Stimulated activated CD8-positive, alpha-beta memory T cell treated with anti-CD3 and anti-CD28 coated beads, Interleukin-2, amount 100 ng/mL, for 1 hour (primary cell): ENCODE measurements at places on chromosomes 4 and X.

- no peak for DNase-seq
Measured at GRCh38 chr4:184408021-184408683, 66.2 kb downstream of the IRF2 start.

- no peak for DNase-seq
Measured at GRCh38 chrX:1398431-1399340, 6.8 kb upstream of the SLC25A6 start.

- DNase-seq = no peak
Measured at GRCh38 chr4:40931238-40931637, 181.5 kb downstream of the NSUN7 start.

GRCh38 chr4:138832563-138832962 lies 183.0 kb upstream of the NOCT start:
- no peak for DNase-seq

DNA sequence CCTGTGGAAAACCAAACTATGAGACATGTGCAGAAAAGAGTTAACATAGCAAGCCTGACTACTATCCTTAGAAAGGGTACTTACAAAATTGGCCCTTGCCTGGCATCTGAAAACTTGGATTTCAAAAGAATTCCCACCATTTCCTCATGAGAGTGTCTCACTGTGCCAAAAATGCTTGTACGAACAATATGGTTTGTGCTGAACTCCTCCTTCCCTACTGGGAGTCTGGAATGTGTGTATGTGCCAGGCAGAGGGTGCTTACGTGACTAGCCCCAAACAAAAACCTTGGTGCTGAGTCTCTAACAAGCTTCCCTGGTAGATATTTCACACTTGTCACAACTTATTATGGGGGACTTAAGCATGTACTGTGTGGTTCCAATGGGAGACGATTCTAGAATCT lies 81.7 kb upstream of the GIMD1 start:
- DNase-seq = no peak

- no peak for DNase-seq
Measured at GRCh38 chr4:62881901-62882300, 1527.3 kb downstream of the TECRL start.

DNA sequence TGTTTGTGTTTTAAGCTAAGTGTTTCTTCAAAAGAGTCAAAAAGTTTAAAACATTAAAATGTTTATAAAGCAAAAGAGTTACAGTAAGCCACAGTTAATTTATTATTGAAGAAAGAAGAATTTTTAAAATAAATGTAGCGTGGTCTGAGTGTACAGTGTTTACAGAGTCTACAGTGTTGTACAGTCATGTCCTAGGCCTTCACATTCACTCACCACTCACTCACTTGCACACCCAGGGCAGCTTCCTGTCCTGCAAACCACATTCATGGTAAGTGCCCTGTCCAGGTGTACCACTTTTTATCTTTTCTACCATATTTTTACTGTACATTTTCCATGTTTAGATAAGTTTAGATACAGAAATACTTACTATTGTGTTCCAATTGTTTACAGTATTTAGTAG lies 239.7 kb upstream of the AGA start:
- DNase-seq = no peak

- DNase-seq = no peak
Measured at GRCh38 chr4:145619639-145619996, 433 bp downstream of the MMAA start.

GRCh38 chrX:103831342-103831802 lies 685 bp downstream of the RAB9B start:
- no peak for DNase-seq

- no peak for DNase-seq
Measured at GRCh38 chr4:107182347-107182746, 146.2 kb upstream of the DKK2 start.

- DNase-seq = no peak
Measured at GRCh38 chrX:51144828-51145442, 187.7 kb upstream of the NUDT10 start.

DNA sequence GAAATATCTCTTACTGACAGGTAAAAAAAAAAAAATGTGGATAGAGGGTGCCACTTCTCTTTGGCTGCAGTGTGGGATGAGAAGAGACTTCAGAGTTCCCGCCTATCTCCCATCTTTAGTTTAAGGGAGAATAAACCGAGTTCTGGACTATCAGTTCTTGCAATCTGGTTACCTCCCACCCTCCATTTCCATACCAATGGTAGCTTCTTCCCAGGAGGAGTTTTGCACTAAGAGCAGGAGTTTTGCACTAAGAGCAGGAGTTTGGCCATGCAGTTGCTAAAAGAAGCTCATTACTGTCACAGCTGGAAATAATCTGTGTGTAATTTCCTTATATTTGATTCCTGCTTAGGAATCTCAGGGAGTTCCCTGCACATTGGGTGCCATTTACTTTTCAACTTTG lies 10.8 kb upstream of the GUCY1B1 start:
- DNase-seq = no peak

DNA sequence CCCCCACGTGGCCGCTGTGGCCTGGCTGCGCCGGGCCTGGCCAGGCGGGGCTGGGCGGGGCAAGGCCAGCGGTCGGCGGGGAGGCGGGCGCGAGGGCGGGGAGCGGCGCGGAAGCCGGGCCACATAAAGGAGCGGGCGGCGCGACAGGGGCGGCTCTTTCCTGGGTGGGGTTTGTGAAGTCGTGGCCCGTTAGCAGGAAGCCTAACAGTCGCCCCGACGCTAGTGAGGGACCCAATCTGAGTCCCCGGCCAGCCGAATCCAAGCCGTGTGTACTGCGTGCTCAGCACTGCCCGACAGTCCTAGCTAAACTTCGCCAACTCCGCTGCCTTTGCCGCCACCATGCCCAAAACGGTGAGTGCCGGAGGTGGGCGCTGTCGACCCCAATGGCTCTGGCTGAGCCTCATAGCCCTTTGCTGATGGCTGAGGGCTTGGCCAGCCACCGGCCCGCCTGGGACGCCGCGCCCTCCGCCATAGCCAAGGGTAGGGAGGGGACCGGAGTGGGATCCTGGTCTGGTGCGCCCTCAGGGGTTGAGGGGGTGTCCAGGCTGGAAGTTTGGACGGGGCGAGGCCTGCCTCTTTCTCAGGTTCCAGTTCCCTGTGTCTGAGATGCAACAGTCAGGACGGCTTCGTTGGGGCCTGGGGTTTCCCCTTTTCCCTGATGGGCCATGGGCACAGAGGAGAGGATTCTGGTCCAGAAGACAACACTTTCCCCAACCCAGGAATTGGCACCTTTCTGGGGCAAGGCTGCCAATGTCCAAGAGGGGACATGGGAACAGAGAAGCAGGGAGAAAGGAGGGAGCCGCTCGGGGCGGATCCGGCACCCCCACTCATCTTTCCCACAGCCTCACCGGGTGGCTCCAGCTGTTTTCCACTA lies at the start of gene MSN:
TSS of gene MSN (plus strand) at position 152 of the 874 bp plus-strand sequence. CDS start at position 340, 188 bp downstream.
- peak; percentile 65 for DNase-seq

- no peak for DNase-seq
Measured at GRCh38 chr4:68426516-68426915, 20.7 kb upstream of the TMPRSS11E start.

- no peak for DNase-seq
Measured at GRCh38 chrX:8196776-8197175, 25.7 kb upstream of the VCX2 start.

- DNase-seq = no peak
Measured at GRCh38 chr4:20354120-20354519, 102.4 kb downstream of the SLIT2 start.

GRCh38 chr4:1573830-1574459 lies 110.2 kb downstream of the FAM53A start:
- DNase-seq = no peak

GRCh38 chr4:9906996-9907395 lies 114.3 kb downstream of the SLC2A9 start:
- no peak for DNase-seq

DNA sequence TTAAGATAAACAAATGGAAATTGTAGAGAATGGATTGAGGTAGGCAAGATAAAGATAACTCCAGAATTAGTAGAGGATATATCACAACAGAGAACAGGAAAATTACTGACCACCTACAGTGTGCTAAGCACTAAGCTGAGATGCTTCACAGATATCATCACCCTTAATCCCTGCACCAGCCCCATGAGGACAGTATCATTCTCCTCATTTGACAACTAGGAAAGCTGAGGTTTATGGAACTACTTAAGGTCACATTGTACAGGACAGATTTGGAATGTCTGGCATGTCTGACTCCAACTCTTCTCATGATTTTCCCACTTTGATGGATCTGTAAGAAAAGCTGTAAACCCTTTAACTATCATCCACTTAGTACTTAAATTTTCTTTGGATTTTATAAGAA lies 95.5 kb downstream of the CASK start:
- no peak for DNase-seq

DNA sequence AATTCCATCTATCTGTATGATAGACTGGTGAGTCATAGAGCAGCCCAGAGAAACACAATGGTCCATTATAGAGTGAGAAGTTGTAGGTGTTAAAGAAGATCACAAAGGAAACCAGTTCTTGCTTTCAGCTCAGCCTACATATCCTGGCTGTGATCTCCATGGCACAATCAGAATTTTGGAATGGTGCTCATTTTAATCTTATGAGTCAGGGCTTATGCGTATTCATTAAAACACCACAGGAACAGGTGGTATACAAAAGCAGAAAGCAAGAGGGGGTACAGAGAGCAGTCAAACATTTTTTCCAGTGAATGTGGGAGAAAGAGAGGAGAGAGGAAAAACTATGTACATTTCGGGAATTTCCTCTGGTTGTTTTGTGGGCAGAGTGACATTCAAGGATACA lies 126.9 kb downstream of the MFAP3L start:
- DNase-seq = no peak

DNA sequence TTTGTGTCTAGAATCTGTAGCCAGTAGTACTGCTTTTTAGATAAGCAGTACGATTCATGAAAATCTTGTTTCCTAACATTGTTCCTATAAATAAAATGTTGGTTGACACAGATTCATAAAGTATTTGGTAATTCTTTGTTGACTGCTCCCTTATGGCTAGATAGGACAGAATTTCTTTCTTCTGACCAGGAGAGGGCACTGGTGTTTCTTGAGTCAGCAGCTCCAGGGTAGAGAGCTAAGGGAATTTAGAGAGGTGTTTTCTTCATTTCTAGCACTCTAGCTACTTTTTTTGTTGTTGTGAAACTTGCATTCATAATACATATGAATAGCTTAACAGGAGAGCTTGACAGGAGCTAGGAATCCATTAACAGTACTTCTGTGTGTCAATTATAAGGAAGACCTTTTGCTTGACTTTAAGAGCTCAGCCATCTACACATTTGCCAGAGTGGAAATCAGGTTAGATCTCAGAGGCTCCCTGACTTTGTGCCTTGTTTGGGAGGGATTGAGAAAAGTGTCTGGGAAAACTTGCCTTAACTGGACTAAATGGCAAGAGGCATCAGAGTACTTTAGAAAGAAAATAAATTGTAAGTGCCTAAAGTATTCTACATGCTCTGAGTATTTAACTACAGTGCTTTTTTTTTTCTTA lies 756.1 kb downstream of the SH3BGRL start:
- DNase-seq = no peak

DNA sequence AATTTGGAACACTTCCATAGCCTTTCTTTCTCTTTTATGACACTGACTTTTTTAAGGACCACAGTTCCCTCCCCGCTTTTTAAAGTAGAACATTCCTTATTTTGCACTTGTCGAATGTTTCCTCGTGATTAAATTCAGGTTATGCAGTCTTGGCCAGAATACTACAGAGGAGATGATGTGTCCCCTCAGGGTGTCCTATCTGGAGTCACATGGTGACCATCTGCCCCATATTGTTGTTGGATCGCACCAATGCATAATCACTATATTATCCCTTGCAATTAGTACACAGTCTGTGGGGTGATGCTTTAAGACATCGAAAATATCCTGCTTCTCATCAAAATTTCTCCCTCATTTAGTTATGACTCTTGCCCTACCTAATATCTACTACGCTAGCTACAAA lies 27.4 kb downstream of the WDFY3 start:
- DNase-seq = no peak

DNA sequence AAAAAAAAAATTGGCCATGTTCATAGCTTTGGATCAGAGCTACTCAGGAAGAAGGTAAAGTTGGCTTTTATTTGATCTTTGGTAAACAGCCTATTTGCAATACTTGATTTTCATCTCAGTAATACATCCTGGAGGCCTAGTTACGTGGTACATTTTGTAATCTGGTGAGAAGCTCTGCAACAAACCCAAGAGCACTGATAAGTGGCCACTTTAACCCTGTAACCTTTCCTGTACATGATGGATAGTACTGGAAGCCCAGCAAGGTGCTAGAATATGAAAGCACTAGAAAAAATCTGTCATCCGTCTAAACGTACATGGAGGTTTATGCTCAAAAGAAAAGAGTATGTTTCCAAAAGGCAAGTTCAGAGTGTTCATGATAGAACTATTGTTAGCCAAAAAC lies 88.3 kb upstream of the BMP2K start:
- no peak for DNase-seq

- DNase-seq = no peak
Measured at GRCh38 chr4:80308466-80308822, 27.1 kb upstream of the CFAP299 start.

- no peak for DNase-seq
Measured at GRCh38 chr4:5845035-5845905, 47.6 kb downstream of the CRMP1 start.

GRCh38 chr4:112876316-112876715 lies 173.1 kb upstream of the ANK2 start:
- no peak for DNase-seq

DNA sequence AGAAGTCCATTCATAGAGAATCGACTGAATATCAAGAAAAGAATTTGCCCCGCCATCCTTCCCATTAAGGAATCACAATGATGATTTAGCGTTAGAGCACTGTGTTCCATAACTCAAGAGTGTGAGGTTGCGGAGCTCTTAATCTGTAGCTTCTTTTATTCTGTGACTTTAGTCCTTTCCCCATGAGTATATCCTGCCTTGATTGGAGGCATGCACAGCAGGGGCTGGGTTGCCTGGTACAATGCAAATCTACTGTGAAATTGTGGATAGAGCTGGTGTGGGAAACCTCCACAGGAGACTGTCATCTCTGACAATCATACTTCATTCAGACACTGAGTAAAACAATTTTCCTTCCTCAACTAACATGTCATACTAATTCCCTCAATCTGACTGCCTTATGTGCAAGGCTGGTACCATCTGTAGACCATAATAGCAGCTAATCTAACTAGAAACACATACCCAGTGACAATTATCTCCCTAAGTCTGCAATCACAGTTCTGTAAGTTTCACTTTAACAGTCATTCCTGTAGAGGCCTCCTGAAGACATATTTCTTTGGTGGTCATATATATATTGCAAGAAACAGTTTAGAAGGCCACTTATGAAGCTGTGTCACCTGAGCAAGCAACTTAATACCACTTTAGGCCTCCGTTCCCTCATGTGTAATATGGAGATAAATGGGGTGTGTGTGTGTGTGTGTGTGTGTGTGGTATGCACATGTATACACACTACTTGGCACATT lies 355.2 kb upstream of the FAM241A start:
- DNase-seq = no peak

DNA sequence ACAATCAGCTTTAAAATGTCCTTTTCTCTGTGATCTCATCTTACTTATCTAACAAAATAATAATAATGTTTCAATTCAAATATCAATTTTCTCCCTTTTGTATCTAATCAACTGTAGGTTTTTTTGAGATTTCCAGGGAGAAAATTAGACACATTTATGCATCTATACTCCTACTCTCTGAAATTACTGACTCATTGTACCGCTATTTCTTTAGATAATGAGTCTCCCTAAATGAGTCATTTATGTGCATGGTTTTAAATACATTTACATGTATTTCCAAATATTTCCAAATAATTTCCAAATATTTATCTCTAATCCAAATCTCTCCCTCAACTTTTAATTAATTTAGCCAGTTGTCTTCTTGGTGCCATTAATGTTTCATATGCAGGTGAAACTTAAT lies 621.0 kb downstream of the TECRL start:
- DNase-seq = no peak
